ENCODE measurements at places on chromosomes 1 and 21.

- DNase-seq, result no peak
Measured at GRCh38 chr21:29812947-29813346, 126.8 kb downstream of the GRIK1 start.

- DNase-seq, result no peak
Measured at GRCh38 chr1:200448034-200448762, 38.4 kb upstream of the ZNF281 start.

GRCh38 chr1:7120863-7121621, 335.8 kb downstream of the CAMTA1 start:
- DNase-seq, result no peak

DNA sequence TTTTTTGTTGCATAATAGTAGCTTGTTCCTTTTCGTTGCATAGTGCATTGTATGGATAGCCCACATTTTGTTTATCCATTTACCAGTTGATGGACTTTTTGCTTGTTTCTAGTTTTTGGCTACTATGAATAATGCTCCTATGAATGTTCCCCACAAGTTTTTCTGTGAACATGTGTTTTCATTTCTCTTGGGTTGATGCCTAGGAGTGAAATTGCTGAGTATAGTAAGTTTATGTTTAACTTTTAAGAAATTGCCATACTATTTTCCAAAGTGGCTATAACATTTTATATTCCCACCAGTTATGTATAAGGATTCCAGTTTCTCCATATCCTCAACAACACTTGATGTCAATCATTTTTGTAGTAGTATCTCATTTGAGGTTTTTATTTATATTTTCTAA, 84.8 kb upstream of the CACYBP start:
- DNase-seq, result no peak

DNA sequence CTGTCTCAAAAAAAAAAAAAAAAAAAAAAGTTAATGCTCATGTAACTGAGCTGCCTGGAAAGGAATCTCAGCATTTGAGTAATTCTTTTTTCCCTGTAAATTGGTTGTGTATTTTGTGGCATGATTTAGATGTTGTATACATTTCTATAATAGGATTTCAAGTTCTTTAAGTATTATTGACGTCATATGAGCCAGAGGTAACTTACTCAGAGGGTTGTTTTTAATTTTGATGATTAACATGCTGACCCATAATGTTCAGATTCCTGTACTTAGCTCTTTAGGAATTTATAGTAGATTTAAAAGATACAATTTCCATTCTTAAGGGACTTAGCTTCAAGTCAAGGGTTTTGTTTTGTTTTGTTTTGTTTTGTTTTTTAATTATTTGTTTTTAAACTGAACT, 120.4 kb downstream of the CACHD1 start:
- DNase-seq, result no peak

DNA sequence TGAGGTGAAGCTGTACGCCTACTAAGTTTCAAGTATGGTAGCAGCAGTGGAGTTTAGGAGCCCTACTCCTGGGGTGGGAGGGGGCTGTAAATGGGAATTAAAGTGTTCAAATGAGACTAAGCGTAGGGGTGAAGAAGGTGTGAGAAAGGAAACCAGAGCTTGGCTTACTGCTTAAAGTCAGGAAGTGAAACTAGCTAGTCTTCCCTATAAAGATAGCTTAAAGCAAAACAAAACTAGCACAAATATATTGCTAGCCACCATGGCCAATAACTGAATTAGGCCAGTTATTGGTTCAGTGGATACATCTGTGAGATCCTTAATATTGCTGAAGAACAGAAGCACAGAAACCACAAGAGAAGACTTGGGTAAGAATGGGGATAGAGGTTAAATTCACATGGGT, 492.2 kb upstream of the PKN2 start:
- DNase-seq, result no peak

GRCh38 chr1:33764149-33764548, 99.7 kb upstream of the HMGB4 start:
- DNase-seq, result no peak

DNA sequence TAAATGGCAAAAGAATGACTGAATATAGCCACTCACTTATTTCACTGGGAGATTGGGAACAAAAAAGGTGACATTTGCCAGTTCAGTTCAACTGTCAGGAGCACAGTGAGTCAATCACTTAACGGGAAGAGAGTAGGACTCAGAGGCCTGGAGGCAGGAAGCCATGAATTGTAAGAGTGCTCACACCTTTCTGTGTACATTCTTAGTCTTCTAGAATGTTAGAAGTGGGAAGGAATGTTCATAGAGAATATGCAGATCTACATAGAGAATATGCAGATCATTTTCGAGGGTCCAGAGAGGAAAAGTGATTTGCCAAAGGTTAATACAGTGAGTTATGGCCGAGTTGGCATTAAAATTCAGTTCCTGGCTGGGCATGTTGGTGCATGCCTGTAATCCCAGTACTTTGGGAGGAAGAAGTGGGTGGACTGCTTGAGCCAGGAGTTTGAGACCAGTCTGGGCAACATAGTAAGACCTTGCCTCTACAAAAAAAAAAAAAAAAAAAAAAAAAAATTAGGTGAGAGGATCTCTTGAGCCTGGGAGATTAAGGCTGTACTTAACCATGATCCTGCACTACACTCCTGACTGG, 8.3 kb downstream of the IL20 start:
- no peak for DNase-seq

DNA sequence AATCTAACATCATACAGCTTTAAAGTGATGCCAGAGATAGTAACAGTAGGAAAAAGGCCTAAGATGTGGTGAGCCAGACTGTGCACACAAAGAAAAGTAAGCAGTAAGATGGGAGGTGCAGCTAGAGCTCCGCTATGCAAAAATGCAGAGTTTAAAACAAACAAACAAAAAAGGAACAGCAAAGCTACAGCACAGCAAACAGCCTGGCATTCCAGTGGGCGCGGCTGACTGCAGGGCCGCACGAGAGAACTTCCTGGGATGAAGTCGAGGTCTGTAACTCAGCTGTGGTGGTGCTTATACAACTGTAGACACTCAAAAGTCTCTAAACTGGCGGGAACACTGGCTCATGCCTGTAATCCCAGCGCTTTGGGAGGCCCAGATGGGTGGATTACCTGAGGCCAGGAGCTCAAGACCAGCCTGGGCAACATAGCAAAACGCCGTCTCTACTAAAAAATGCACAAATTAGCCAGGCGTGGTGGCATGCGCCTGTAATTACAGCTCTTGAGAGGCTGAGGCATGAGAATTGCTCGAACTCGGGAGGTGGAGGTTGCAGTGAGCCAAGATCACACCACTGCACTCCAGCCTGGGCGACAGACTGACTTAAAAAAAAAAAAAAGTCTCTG, 30.1 kb downstream of the PRDM15 start:
- DNase-seq, result no peak

DNA sequence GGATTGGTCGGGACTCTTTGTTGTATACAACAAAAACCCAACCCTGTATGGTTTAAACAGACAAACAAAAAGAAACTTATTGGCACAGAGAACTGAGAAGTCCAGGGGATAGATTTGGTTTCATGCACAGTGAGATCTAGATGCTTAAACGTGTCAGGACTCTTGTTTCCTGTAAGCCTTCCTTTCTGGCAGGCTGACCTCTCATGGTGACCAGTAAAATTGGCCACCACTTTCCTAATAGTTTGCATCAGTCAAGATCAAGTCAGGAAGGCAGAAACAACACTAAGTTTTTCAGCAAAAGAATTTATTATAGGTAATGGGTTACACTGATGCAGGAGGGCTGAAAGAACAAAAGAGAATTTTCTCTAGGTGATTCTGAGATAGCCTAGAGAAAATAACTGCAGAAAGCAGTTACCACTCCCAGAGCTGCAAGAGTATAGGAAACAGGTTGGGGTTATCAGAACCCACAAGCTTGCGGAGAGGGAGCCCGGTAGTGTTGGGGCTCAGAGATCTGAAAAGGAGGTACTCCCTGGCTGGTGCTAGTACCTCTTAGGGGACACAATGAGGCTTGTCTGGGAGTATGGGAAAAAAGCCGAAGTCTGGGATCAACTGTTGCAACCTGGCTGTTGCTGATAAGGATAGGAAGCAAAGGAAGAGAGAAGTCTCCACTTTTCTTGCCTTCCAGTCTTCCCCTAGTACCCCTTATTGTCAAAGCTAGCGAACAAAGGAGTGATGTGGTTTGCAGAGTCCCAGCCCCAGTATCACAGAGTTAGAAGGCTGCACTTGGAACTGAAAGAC, 21.4 kb downstream of the CITED4 start:
- no peak for DNase-seq

DNA sequence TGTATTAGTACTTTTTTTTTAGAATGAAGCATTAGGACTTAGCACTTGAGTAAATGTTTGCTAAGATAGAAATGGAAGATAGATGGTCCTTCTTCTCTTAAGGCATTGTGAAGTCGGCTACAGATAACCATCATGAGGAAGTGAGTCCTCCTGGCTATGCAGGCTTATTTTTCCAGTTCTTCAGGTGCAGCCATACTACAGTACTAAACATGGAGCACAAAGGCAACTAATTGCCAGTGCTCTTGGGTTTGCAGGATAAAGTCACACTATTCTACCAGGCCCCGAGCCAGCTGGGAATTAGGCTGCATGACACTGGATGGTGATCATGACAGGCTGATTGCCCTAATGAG, 197.3 kb upstream of the SGIP1 start:
- DNase-seq, result no peak

- no peak for DNase-seq
Measured at GRCh38 chr1:107776900-107777663, 187.9 kb downstream of the VAV3 start.
